Kasumi-1 (cell line): ENCODE measurements at places on chromosomes 2 and 18.
A peak's percentile ranks its signal among the peaks of the same experiment; 100 is the strongest.

GRCh38 chr2:71000780-71001591 is 6.3 kb upstream of the TEX261 start:
- peak; percentile 75 for DNase-seq

DNA sequence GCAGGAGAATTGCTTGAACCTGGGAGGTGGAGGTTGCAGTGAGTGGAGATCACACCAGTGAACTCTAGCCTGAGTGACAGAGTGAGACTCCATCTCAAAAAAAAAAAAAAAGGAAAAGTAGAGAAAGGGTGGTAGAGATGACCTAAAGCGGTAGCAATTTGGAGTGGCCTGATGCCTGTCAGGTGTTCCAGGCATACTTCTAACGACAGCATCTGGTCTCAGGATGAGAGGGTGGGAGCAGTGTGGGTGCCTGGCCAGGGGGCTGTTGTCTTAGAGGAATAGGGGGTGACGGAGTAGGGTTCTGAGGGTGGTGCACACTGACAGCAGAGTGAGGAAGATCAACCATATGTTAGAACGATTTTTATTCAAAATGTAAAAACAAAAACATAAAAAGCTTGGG is 21.8 kb downstream of the ZNF236 start:
- DNase-seq = no peak

GRCh38 chr2:113084249-113085000 is 16.7 kb downstream of the IL1F10 start:
- peak; percentile 75 for DNase-seq

DNA sequence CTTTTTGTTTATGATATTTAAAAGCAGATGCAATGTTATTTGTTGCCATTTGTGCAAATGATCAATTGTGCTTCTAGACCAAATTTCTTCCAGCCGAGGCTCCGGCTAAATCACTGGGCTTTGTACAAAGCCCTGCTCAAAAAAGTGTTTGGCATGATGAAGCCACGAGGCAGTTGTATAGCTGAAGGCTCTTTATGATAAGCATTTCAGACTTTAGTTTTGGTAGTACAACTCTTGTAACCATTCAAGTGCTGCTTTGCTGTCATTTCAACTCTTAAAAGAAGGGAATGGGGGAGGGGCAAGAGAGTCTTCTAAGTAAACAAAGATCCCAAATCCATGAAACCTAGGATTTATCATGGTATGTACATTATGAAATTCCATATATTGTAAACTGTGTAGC is 3.3 kb upstream of the ZNF532 start:
- DNase-seq = no peak

- no peak for DNase-seq
Observed at GRCh38 chr2:178268435-178268834, 74.1 kb downstream of the OSBPL6 start.
